NK-92 treated with Interleukin-12 subunit alpha and Interleukin-12 subunit beta, amount 100 ng/mL, for 24 hours (cell line): ENCODE measurements at places on chromosomes 6 and 20.

DNA sequence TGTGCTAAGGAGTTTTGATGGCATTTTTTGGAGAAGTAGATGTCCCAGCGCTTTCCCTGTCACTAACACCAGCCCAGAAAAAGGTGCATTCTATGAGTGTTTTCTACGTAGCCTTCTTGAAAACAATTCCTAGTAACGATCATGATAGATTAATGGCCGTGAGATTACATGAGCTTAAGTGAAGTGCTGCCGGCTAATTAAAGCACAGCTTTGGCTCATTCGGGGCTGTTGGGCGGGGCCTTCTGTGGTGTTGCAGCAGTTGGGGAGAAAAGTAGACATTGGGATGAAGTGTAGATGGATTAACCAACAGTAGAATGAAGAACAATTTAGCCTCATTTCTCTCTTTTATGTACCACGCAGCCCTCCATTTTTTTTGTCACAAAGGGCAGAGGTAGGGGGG lies 20.8 kb upstream of the TRAF3IP2 start:
- no peak for DNase-seq

GRCh38 chr6:168605964-168606363 lies 165.0 kb downstream of the SMOC2 start:
- no peak for DNase-seq

DNA sequence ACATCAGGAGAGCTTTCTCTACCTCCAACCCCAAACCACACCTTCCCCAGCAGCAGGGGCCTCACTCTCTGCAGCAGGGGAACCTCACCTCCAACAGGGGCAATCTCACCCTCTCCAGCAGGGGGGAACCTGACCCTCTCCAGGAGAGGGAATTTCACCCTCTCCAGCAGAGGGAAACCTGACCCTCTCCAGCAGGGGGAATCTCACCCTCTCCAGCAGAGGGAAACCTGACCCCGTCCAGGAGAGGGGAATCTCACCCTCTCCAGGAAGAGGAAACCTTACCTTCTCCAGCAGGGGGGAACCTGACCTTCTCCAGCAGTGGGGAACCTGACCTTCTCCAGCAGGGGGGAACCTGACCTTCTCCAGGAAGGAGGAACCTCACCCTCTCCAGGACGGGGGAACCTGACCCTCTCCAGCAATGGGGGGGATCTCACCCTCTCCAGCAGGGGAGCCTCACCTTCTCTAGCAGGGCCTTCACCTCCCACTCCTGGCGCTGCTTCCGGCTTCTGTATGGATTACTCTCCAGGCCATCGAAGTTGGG lies 3.1 kb downstream of the B3GALT4 start:
- DNase-seq, result no peak

DNA sequence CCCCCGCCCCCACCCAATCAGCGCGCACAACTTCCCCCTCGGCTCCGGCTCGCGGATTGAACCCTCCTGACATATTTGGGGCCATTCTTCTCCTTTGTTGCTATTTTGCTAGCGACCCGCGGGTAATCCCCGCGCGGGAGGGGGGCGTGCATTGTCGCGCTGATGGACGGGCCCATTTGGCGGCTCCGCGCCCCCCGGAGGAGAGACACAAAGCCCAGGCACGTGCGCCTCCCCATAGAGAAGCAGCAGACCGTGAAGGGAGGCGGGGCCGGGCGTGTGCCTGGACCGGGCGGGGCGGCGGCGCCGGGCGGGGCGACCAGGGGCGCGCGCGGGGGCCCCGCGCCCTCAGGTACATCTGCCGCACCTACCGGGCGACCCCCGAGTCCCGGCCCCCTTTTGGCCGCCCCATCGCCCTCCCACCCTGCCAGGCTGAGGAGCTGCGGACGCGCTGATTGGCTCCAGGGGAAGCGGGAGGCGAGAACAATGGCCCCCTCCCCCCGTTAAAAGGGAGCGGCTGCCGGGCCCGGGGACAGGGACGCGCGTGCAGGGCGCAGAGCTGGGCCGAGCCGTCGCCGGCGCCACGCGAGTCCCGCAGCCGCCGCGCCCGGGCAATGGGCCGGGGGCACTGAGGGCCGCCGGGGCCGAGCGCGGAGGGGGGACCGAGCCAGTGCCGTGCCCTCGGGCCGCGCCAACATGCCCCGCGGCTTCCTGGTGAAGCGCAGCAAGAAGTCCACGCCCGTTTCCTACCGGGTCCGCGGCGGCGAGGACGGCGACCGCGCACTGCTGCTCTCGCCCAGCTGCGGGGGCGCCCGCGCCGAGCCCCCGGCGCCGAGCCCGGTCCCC lies at the start of gene INSM1:
INSM1 (plus strand) TSS at position 530 of the 843 bp plus-strand sequence; CDS start at position 694, 164 bp downstream.
- no peak for DNase-seq

DNA sequence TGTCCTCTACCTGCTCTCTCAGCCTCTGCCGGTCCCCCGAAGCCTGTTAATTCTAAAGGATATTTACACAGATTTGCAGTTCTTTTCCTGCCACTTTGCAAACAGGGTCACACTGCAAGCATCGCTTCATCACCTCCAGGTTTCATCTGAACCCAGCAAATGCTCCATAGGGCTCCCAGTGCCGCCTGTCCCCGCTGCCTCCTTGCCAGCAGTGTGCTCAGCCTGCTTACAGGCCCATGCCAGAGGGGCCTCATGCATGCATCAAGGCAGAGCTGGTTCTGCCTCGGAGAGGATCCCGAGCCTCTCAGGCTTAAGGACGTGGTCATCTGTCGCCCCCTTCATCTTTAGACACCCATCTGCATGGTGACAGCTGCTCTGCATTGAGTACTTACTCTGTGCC lies 10.5 kb downstream of the SIRPA start:
- no peak for DNase-seq

- DNase-seq, result no peak
These were observed 373.9 kb upstream of the ID4 start for GRCh38 chr6:19463250-19463649.

- DNase-seq, result peak; percentile 47
These were observed 2.0 kb upstream of the SLC29A1 start for GRCh38 chr6:44221291-44221960.

- DNase-seq, result no peak
These were observed 87.3 kb downstream of the TOX2 start for GRCh38 chr20:44001667-44002596.

DNA sequence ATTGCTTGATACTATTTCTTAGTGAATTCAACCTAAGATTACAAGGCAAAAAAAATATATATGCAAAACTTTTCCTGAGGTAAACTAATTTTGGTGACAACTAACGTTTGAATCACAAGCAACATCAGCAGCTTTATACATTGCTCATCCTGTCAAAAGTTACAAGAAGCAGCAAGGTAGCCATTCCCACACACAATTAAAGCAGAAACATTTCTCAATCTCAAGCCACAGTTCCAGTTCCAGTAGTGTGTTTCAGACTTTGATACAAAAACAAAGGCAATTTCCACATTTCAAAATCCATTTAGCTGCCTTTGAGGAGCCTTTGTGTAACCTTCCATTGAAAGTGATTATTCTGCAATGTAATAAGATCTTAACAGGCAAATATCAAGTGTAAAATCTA lies 191.0 kb downstream of the WDR27 start:
- no peak for DNase-seq

- no peak for DNase-seq
These were observed 33.8 kb upstream of the SULF2 start for GRCh38 chr20:47818996-47819609.

DNA sequence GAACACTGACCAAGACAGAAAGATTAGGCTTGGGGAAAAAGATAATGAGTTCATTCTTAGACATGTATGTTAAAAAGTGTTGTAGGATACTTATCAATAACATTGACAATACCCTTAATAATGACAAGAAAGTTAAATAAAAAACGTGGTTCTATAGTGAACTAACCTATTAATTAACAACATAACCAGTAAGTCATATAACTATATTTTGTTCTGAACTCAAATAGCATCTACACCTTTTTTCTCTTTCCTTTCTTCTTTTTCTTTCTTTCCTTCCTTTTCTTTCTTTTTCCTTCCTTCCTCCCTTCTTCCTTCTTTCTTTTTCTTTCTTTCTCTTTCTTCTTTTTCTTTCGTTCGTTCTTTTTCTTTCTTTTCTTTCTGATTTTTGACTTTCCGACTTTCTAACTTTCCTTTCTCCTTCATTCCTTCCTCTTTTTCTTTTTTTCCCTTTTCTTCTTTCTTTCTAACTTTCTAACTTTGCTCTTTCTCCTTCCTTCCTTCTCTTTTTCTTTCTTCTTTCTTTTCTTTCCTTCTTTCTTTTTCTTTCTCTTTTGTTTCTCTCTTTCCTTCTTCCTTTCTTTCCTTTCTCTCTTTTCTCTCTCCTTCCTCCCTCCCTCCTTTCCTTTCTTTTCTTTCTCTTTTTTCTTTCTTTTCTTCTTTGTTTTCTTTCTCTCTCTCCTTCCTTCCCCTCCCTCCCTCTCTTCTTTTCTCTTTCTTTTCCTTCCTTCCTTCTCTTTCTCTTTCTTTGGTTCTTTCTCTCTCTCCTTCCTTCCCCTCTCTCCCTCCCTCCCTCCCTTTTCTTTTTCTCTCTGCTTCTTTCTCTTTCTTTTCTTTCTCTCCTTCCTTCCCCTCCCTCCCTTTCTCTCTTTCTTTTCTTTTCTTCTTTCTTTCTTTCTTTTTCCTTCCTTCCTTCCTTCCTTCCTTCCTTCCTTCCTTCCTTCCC lies 24.6 kb downstream of the PRSS35 start:
- DNase-seq, result no peak

DNA sequence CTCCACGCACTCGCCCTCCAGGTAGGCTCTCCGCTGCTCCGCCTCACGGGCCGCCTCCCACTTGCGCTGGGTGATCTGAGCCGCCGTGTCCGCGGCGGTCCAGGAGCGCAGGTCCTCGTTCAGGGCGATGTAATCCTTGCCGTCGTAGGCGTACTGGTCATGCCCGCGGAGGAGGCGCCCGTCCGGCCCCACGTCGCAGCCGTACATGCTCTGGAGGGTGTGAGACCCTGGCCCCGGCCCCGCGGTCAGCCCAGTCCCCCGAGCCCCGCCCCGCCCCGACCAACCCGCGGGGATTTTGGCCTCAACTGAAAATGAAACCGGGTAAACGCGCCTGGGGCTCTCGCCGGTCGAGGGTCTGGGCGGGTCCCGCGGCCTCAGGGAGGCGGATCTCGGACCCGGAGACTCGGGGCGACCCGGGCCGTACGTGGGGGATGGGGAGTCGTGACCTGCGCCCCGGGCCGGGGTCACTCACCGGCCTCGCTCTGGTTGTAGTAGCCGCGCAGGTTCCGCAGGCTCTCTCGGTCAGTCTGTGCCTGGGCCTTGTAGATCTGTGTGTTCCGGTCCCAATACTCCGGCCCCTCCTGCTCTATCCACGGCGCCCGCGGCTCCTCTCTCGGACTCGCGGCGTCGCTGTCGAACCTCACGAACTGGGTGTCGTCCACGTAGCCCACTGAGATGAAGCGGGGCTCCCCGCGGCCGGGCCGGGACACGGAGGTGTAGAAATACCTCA lies 598 bp downstream of the HLA-B start:
- DNase-seq, result peak; percentile 37

GRCh38 chr6:167477688-167478087 lies 152.8 kb downstream of the TTLL2 start:
- no peak for DNase-seq

DNA sequence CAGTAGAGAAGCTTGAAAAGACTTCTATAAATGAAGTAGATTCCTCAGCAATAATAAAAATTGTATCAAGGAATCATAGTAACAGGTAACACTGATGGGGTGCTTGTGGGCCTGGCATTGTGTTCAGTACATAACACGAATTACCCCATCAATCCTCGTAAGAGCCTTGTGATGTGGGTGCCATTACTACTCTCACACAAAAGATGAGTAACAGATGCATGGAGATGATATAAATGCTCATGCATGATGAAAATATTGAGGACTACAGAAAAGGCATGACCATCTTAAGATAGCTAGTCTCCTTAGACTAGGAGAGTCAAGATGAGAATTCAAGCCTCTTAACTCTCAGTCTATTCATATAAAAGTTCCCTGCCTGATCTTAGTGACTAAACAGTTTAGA lies 158.1 kb downstream of the KIF6 start:
- no peak for DNase-seq

DNA sequence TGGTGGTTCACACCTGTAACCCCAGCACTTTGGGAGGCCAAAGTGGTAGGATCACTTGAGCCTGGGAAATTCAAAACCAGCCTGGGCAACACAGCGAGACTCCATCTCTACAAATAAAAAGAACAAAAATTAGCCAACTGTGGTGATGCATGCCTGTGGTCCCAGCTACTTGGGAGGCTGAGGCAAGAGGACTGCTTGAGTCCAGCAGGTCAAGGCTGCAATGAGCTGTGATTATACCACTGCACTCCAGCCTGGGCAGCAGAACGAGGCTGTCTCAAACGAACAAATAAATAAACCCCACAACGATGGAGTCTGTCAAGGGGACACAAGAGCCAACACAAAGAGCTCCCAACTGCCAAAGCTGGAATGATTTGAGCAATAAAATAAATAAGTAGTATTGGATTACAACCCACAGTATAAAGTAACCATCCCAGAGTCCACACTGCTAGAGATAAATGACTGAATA lies 13.5 kb downstream of the ZMYND8 start:
- no peak for DNase-seq

GRCh38 chr6:14652536-14652935 lies 535.0 kb downstream of the CD83 start:
- no peak for DNase-seq

- no peak for DNase-seq
These were observed 301.5 kb upstream of the CDH4 start for GRCh38 chr20:60950561-60950960.

- DNase-seq, result no peak
These were observed 94.3 kb downstream of the CDC5L start for GRCh38 chr6:44481760-44482159.

- no peak for DNase-seq
These were observed 13.8 kb downstream of the RNF144B start for GRCh38 chr6:18400831-18401446.

DNA sequence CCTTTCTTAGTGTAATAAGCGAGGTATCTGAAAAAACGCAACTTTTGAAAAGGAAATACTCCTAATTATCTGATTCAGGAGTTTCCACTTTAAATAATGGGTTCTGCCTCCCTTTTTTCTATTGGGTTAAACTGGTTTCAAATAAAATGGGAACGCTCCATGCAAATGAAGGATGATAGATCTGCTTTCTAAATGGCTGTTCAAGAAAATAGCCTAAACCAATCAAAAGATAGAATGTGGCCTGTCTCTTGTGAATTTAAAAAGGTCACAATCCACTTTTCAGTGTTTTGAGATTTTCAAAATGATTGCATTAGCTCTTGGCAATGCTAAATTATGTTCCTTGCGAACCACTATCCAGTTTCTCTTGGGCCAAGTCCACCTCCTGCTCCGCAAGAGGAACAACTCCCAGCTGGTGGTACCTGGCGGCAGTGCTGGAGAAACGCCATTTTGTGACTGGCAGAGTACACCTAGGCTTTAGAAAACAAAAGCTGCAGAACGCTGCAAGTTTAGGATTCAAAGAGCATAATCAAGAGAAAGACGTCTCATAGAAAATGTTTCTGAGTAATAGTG lies 56.7 kb downstream of the TRIM38 start:
- DNase-seq, result no peak
